Heart left ventricle (tissue), 16 donors: ENCODE measurements at places on chromosomes 7 and 10. TPM values are rescaled to one million over a fixed set of nuclear protein-coding genes. Genes with fewer than 3 reads are reported as not detected.

C7orf33 gene
- not detected for polyA plus RNA-seq

TSC22D4 gene
- 42.2 TPM for polyA plus RNA-seq

MOGAT3 gene
- polyA plus RNA-seq: not detected

CCL24 gene
- not detected for polyA plus RNA-seq

MGMT gene
- 8.4 TPM for polyA plus RNA-seq

NPC1L1 gene
- 0.03 TPM for polyA plus RNA-seq

FBXO24 gene
- not detected for polyA plus RNA-seq

ZEB1 gene
- 15.4 TPM for polyA plus RNA-seq

PTPN20 gene
- 6.6 TPM for polyA plus RNA-seq

DNA sequence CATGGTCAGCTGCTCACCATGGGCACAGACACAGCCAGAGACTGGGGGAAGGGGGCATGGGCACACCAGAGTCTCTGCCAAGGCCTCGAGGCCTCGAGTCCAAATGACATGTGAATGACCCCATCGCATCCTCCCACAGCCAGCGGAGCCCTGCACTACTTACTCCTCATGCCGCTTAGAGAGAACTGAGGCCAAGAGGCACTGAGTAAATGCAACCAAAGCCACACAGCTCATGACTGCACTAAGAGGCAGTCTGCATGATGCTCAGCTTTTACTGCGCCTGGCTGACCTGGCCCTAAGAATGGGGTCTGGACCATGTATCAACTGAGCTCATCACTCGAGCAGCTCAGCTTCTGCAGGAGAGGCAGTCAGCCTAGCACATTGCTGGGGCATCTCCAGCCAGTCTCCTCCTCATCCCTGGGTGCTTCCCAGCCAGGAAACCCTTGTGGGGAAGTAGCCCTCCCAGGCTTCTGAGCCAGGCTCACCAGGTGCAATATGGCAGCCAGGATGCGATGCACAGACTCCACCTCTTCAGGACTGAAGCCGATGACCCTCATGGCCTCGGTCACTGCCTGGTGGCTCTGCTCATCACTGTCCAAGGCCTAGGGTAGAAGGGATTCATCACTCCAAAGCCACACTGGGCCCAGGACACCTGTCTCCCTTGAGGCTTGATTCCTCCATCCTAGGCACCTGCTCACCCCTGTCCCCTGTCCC lies 7.5 kb downstream of the MYO1G start:
- DNase-seq: no peak

DNA sequence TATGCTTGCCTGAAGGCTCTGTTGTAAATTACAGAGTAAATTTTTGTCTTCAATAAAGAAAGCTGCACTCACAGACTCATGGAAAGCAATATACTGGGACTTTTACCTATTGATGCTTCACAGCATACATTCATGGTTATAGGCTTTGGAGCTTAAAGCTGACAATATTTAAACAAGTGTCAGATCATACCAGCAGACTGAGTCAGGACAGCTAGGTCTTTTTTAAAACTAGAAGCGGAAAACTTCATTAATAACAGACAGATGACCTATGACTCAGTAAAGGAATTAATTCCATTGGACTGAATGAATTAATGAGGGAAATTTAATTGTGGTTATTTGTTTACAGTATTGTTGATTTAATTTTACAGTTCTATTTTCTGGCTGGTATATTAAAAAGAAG lies 165.8 kb upstream of the DGKB start:
- DNase-seq: no peak

DNA sequence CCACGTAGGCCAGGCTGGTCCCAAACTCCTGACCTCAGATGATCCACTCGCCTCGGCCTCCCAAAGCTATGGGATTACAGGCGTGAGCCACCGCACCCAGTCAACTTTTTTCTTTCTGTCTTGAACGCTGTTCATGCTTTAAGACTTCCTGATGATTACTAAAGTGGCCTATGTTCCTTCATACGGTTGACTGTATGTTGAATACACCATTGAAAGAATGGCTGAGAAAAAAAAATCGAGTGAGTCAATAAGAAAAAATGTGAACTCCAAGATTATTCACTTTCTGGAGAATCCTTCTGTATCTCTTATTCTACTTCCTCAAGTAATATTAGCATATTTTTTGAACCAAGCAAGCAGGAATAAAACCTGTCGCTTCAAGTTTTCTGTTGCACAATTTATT lies 955.0 kb downstream of the GATA3 start:
- no peak for DNase-seq

DNA sequence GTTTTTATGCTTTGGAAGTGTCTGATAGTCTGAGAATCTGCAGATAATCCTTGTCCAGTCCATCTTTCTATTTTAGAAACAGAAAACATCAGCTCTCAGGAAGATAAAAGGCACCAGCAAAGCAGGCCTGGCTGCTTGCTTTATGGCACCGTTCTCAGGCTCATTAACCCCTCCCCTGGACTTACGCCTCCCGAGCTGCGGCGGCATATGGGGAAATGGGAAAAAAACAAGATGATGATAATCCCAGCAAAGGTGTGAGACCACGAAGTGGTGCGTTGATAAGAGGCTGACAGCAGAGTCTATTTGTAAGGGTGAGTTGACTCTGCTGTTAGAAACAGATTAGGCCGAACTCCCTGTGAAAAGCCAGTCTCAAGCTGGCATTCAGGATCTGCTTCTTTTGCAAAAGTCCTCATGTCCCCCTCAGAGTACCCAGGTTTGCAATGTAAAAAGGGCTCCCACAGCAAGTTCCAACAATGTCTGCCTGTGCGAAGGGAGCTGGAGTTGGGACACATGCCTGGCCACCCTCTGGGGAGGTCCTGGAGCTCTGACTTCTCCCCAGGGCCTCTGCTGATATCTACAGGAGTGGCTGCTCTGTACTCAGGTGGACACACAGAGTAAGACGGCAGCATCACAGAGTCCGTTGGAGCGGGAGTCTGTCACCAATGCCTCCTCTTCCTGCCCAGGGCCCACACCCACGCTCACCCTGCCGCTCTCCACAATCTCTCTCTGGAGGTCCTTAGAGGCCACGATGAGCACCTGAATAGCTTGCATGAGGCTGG lies 54.3 kb downstream of the SPDYE5 start:
- DNase-seq: no peak

DNA sequence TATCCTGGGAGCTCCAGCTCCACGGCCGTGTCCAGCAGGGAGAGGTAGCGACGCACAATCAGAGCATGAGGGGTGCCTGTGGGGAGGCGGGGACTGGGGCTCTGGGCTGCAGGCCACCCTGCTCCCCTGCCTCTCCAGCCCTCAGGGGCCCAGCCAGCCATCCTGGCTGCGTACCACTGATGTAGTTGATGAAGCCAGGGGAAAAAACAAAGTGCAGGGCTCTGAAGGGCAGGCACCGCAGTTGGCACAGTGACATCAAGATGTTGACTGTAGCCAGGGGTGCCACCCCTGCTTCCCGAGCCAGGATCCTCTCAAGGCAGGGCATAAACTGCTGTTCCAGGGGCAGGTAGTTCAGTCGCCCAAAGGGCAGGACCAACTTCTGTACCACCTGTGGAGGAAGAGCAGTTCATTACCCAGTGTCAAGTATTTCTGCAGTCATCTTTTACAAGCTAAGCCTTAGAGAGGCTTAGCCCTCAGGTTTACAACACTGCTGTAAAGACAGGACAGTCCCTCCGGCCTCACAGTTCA lies 2.8 kb downstream of the FASTK start:
- no peak for DNase-seq

- no peak for DNase-seq
Observed at GRCh38 chr10:106224676-106225075, 939.8 kb downstream of the SORCS1 start.

DNA sequence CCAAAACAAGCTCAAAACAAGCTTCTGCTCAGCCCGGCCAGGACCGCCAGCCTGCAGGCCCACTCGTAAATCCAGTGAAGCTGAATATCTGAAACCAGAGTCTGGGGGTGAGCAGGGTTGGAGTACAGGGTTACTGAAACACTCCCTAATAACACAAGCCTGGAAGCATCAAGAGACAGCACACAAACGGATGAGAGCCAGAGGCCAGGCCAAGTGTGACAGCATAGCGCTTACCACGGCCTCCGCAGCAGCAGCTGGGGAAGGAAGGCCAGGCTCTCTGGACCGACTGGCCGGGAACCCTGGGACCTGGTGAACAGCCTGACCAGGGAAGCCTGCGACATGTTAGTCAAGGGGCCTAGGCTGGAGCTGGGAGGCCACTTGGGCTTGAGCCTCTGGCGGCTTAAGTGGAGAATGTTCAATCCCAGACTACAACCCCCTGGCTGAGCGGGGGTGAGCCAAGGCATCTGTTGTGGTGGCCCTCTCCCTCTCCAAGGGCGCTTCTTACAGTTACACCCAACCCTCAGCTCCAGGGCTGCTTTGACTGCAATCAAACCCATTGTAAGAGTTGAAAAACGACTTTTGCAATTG lies 21.7 kb upstream of the RNF32 start:
- DNase-seq: no peak

GRCh38 chr7:70356787-70357328 lies 758.6 kb downstream of the AUTS2 start:
- DNase-seq: no peak

DNA sequence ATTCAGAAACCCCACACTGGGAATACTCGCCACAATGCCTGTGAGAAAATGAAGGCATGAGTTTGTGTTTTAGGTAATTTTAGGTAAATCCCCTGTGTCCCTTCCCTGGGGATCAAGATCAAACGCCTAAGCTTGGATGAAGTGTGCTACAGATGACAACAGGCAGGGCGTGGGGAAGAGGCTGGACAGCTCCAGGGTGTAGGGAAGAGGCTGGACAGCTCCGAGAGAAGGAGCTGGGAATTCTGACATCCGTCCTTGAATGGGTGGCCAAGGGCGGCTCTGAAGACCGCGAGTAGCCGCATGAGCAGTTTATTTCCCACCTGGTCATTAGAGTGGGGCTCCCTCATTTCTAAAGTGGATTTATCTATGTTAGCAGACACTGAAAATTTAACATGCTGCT lies 109.7 kb downstream of the RAMP3 start:
- DNase-seq: no peak

DNA sequence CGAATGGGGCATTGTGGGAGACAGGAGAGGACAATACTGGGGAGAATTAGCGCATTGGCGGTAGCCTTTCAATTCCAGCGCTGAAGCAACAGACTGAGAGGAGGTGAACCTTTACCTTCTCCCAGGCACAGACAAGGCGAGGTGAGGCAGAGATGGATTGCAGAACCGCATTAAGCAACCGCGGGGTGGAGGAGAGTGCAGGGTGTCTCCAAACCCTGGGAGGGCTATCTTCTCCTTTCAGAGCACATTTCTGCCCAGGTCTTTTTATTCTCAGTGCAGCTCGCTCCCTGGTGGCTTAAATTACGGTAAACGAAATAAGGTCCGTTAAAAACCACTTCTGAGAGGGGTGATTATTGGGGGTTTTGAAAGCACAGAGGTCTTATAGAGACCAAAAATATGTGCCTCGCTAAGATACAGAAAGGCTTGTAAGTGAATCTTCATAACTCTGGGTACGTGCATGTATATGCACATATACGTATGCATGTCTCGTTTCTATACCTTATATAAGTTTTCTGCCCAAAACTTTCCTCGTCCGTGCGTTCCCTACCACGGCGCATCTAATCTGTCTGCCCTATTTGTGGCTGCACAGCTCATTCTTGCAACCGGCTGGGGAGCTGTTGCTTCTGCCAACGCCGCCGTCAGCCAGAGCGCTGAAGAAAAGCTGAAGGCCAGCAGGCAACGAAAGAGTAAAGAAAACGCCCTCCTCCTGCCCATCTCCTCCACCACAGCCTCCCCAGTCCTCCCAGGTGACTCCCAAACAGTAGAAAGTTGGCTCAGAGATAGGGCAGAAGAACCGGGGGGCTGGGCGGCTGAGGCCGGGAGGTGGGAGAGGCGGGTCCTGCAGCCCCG lies 895 bp upstream of the ZNF804B start:
- DNase-seq: peak; percentile 37

GRCh38 chr7:6533893-6534495 lies 17.3 kb downstream of the GRID2IP start:
- DNase-seq: no peak

DNA sequence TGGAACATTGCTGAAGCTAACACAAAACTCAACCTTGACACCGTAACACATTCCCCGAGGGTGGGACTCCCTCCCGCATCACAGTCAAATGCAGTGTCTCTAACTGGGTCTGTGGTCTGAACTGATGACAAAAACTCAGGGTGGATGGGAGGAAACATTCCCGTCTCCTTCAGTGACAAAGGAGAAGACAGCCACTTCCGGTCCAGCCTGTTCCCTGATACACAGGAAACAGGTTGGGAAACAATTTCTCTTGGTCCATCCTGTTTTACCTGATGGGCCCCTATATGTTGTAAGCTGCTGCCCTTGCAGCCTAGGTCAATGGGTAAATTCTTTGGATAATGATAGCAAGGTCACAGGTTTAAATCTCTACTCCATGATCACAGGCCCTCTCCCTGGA lies 20.4 kb downstream of the SLC13A4 start:
- DNase-seq: no peak

- DNase-seq: no peak
Observed at GRCh38 chr10:48926255-48926654, 13.4 kb downstream of the LRRC18 start.

- no peak for DNase-seq
Observed at GRCh38 chr10:14016011-14016536, 314.6 kb downstream of the FRMD4A start.

GRCh38 chr7:116386674-116387073 lies 112.9 kb upstream of the CAV2 start:
- no peak for DNase-seq
